ENCODE measurements at places on chromosomes 6 and 20.
A peak's percentile ranks its signal among the peaks of the same experiment; 100 is the strongest.

DNA sequence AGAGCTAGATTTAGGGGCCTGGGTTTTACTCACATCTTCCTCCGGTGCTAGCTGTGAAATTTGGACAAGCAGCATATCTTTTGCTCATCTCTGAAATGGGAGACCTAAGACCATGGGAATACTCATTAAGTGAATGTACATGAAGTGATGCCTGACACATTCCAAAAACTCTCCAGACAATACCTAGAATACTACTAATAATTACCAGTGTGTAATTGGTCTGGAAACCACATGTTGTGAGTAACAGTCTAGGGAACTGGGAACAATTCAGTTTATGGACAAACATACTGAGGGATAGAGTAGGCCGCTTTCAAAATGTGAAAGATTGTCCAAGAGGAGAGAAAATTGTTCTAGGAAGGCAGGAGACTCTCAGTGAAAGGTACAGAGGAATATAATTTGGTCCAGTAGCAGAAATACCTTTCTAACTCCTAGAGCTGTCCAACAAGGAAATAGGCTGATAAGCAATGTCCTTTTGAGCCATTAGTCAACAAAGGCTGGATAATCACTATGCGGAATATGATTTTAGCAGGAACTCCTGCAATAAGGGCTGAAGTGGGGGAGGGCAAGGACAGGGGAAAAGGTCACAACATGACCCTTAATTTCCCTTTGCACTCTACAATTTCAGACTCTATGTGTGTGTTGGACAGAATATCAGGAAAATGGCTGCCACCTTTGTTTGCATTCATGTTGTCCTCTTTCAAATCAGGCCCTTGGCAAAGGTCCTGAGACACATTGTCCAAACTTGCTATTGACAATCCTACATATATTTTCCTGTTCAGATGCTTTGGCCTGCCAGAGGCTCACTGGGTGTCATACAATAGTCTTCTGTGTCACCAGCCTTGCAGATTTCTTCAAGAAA lies 315.4 kb downstream of the PLCB1 start:
- DNase-seq: no peak

GRCh38 chr6:26003102-26003694 lies 40.6 kb downstream of the TRIM38 start:
- DNase-seq: no peak

DNA sequence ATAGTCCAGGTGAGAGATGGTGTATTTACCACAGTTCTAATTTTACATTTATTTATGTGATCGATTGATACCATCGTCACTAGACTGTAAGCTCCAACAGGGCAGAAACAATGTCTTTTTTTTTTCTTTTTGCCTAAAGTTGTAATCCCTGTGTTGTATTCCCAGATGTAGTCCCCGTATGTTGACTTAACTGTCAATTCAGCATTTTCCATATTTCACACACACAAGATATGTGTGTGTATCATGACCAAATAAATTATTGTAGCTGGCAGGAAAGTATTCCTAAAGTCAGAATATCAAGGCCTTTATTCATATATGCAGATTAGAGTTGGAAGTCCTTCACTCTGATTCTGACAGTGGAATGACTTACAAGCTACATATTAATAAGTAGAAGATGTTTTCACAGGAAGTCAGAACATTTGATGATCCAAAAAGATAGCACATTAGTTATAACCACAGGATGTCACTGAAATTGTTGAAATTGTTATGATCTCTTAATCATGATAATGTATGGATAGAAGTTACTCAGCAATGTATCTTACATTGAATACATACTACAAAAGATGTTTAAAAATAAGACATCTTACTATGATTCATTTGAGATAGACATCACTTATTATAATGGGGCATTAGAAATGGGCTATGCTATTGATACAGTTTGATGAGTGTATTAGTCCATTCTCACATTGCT lies 10.6 kb downstream of the RNF182 start:
- DNase-seq: no peak

DNA sequence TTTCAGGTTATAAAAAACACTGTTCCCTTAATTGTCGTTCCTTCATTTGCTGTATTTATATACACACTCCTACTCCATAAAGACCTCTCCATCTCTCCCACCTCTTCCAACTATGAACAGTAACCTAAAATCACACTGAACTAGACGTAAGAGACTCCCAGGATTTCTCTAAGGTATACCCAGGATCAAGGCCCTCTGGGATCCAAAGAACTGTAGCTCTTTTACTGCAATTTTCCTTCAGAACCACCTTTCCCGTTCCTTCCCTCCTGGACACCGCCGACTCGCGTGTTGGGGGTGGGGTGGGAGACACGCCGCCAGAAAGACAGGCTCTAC lies 680 bp downstream of the LATS1 start:
- no peak for DNase-seq

DNA sequence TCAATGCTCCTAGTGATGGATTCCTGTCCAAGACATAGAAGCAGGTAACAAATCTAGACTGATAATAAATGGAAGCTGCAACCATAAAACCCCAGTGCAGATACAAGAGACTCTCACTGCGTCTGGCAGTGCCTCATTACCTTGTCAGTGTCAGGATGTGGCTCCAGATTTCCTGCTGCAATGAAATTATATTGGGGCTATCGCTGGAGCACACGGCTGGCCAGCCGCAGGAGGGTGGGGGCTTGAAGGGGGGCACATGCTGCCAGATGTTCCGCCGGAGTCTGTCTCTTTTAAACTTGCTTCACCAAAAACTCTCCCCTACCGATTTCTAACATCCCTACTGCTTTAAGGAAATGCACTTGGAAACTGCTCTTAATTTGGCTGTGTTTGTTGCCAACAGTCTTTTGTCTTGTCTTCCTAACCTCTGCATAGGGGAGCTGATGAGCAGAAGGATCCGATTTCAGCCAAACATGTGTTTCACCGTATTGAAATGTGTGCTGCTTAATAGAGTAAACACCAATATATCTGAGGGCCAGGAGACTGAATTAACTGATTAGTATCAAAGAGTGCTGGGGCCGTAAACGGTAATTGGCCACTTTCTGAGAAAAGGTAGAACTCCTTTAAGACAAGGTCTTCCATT lies 102.2 kb upstream of the EXOC2 start:
- no peak for DNase-seq

DNA sequence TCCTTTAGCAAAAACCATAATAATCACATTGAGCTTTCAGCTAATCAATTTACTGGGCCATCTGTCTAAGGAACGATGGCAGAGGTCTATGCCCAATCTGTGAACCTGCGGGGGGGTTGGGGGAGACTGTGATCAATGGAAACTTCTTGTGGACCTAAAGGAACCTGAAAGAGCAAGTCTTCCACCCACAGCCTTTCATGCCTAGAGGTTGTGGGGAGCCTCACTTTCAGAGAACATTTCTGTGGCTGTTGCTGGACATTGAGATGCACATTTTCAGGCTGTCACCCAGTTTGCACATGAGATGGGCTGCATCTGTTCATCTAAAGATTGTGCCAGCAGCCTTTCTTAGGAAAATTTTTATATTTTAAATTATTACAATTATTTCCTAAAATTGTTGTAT lies 310.0 kb upstream of the SPTLC3 start:
- no peak for DNase-seq

DNA sequence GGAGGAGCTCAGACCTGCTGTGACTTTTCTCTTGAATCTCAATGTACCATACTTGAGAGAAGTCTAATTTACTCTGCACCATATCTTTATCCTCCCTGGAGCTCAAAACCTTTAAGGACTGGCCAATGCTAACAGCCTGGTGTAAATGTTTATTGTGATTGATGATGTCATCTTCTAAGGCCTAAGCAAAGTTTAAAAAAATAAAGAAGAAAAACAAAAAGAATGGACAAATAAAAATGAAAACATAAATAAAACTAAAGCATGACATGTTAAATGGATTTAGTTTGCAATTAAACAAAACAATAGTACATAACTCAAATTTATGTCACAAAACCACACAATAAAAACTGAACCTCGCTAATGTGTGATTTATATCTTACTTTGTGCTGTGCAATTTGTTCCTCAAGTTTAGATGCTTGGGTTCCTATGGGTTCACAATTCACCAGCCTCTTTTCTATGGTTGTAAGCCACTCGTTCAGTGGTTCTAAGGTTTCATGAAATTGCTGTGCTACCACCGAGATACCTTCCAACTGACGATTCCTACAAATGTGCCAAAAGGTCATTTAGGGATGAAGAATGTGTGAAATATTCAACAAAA lies 113.0 kb downstream of the DST start:
- DNase-seq: no peak

DNA sequence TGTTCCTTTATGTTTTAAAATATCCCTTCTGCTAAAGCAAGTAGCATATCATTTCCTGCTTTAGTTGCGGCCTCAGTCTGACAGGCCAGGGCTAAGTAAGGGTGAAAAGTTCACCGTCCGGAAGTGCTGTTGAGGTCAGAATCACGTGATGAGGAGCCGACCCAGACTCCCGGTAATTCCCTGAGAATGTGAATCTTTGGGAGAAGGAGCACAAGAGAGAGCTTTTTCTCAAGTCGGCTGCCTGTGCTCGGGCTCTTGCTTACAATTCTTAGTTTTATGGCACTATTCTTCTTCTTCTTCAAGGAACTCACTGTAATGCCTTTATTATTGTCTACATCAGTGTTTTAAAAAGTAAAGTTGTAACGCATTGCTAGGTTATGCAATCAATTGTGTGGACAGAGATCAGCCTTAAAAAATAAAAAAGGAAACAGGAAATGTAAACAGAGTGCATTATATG lies 309.3 kb downstream of the PRL start:
- no peak for DNase-seq

GRCh38 chr6:157629220-157629619 lies 193.8 kb upstream of the SNX9 start:
- peak; percentile 15 for DNase-seq

DNA sequence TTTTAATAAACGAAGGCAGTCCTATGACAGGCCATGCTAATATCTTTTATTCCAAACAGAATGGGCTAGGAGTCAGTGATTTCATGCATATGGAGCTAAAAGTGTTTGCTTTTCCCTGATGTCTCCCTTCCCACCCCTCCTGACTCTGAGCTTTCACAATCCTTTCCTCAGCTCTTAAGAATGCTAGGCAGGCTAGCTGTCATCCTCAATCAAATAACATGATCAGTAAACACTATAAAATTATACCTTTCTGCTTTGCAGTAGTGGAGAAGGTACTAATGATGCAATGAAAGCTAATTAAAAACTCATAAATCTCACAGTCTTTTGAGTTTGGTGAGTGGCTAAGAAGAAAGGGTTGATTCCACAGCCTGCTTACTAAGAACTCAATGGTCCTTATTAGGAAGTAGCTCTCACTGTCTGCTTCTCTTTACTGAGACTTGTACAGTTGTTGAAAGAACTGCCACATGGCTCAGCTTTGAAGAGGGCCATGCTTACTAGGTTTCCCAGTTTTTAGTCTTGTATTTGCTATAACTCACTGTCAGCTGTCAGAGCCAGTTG lies 250.9 kb upstream of the JAG1 start:
- no peak for DNase-seq

DNA sequence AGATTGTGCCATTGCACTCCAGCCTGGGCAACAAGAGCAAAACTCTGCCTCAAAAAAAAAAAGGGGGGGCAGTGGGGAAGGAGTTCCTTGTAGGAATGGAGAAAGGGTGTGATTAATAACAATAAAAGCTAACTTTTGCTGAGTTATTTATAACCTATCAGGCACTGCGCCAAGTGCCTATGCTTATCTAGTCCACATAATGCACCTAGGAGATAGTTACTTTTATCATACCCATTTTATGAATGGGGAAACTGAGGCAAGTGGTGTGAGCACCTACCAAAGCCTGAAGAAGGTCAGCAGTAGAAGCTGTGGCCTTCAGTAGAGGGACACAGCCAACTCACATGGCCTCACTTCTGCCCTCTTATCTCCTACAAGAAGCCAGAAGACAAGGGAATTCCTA lies 13.6 kb upstream of the PPP1R16B start:
- no peak for DNase-seq

- DNase-seq: no peak
Observed at GRCh38 chr6:118080547-118080946, 173.5 kb downstream of the SLC35F1 start.

GRCh38 chr20:3447321-3447720 lies 23.5 kb upstream of the ATRN start:
- DNase-seq: no peak

DNA sequence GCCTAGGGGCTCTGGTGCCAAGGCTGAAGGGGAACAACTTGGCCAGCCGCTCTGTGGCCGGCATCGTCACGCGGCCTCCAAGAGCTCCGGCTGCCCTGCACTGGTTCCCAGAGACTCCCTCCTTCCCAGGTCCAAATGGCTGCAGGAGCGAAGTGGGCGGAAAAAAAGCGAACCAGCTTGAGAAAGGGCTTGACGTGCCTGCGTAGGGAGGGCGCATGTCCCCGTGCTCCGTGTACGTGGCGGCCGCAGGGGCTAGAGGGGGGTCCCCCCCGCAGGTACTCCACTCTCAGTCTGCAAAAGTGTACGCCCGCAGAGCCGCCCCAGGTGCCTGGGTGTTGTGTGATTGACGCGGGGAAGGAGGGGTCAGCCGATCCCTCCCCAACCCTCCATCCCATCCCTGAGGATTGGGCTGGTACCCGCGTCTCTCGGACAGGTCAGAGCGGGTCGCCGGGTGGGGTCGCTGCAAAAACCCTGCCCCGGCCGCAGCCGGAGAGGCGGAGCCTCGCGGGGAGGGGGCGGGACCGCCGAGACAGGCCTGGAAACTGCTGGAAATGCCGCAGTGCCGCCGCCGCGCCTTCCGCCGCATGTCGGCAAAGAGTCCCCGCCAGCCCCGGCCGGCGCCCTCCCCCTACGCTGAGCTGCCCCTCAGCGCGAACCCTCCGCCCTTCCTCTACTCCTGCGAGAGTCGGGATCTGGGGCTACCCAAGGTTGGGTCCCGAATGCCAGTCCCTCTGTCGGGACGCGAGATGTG lies 814 bp upstream of the HSP90AB1 start:
- DNase-seq: no peak

DNA sequence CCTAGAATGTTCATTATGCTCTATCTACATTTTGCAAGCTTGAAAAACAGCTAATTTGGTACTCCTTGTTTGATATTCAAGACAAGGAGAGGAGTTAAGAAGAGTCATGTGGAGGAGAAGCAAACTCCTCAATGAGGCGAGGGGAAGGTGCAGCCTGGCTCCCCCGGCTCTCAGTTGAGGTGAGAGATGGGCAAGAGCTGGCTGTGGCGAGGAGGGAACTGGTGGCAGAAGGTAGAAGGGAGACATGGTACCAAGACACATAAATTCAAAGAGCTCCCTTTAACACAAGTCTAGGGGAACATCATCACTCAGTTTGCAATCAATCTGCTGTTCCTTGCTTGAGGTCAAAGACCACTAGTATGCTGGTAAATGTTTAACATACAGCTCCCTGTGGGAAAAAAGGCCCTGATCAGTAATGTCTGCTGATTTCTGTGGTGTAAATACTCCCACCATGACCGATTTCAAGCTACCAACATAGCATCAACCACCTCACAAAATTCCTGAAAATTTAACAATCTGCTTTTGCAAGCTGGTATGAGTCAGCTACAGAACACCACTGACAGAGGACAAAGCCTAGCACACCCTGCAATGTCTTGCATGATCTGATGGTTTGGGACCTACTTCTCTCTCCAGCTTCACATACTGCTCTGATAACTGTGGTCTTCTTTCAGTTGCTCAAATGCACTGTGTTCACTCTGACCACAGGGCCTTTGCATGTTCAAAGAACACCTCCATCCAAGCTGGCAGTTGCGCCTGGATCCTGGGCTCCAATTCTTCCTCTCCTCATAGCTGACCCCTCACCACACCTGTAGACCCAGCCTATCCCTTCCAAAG lies 516.3 kb upstream of the CHD6 start:
- no peak for DNase-seq

- no peak for DNase-seq
Observed at GRCh38 chr6:159109391-159109790, 59.8 kb upstream of the FNDC1 start.

GRCh38 chr6:158963020-158963808 lies 36.8 kb downstream of the RSPH3 start:
- no peak for DNase-seq

All from iPS DF 19.7 (cell line).